ENCODE measurements at places on chromosomes 1 and 21.

DNA sequence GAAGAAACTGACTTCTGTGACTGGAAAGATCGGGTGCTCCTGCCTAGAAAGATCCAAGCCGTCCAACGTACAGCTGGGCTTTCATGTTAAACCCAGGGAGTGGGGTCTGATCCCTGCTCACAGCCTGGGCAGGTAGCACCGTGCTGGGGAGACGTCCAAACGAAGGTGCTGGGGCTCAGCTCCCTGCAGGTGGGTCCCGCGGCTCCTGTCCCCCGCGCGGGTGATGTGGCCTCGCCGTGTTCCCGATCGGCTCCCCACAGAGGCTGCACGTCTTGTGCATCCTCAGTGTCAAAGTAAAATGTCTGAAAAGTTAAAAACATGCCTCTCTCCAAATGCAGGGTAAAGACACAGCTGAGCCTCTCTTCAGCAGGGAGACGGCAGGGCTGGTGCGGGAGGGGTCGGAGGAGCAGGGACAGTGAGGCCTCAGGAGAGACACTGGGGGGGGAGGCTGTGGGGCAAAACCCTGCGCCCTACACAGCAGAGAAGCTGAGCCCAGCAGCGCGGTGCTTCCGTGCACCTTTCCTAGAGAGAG is 40.1 kb upstream of the COL6A2 start:
- no peak for DNase-seq

DNA sequence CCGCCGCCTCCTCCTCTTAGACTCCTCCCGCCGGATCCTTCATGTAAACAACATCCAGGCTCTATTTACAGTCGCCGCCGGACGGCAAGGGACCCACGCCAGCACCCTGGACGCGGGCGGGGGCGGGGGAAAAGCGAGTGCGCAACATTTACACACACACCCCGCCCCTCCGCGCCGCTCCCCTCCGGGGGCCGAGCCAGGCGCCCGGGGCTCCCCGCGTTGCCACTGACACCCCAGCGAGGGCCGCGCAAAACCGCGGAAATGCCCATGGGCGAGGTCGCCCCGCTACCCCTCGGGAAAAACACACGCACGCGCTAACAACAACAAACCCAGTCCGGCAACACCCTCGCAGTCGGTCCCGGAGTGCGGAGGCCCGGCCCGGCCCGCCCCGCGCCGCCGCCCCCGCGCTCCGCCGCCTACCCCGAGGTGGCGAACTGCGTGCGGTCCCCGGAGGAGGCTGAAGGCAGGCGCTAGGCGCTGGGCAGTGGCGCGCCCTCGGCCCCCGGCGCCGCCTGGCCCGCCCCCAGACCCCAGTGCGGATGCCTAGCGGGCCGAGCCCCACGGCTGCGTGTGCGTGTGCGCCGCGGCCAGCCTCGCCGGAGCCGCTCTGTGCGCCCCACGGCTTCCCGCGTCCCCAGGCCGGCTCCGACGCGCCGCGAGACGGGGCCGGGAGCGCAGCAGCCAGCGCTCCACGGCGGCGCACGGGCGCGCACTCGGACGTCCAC is 81.1 kb upstream of the AK4 start:
- DNase-seq: peak; percentile 68

- DNase-seq: no peak
These were observed 130.4 kb downstream of the TRABD2B start for GRCh38 chr1:47866601-47867437.

DNA sequence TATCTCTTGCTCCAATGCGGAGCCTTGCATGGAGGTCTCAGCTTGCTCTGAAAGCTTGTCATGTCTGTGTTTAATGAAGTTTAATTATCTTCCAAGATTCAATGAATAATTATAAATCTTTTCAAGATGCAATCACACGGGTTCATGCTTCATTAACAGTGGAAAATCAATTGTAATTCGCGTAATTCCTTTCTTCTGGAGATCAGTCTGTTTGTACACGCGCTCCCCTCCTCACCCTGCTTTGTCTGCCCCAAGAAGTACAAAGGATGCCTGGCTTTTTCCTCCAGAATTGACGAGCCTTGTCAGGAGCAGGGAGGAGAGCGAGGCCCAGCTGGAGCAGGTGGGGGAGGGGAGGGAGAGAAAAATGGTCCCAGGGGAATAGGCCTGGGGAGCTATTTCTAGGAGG is 65.0 kb upstream of the DISP3 start:
- DNase-seq: no peak

DNA sequence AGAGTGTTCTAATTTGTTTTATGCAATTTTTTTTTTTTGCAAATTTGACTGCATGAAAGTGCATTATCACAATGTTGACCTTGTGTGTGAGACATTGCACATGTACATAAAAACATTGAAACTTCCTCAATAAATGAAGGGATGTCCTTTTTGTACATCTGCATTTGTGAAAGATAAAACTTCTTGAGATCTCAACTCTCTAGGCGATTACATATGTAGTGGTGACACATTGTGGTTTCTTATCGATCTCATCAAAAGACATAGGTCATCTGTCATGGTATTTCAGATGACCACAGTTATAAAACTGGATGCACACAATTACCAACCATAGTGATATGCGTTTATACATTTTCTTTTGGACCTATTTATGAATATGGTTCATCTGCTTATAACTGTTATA is 35.6 kb upstream of the C21orf91 start:
- no peak for DNase-seq

DNA sequence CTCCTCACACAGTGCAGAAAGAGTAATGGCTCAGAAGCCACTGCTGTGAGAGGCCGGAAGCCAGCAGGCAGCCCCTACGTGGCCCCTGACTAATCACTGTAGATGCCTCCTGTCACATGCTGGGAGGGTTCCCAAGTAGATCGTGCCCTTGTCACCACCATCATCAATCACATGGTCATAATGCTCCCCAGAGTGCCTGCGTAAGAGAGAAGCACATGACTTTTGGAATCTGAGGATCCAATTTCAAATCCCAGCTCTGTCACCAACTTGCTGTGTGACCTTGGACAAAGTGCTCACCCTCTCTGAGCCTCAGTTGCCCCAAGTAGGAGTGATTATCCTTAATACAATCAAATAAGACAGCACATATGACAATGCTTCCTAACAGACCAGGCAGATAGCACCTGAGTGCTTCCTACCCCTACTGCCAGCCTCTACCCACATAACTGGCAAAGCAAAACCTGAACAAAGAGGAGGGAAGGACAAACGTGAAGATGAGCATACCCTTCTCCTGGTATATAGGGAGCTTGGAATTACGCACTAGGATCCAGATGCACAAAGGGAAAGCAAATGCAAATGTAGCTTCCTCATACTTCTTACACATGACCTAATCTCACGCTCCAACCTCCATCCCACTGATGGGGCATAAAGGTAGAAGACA is 65.7 kb downstream of the SDC3 start:
- no peak for DNase-seq

- no peak for DNase-seq
These were observed 130.7 kb upstream of the VAMP3 start for GRCh38 chr1:7640350-7640749.
